AG04449 (cell line): ENCODE measurements at places on chromosomes 1 and 21.

DNA sequence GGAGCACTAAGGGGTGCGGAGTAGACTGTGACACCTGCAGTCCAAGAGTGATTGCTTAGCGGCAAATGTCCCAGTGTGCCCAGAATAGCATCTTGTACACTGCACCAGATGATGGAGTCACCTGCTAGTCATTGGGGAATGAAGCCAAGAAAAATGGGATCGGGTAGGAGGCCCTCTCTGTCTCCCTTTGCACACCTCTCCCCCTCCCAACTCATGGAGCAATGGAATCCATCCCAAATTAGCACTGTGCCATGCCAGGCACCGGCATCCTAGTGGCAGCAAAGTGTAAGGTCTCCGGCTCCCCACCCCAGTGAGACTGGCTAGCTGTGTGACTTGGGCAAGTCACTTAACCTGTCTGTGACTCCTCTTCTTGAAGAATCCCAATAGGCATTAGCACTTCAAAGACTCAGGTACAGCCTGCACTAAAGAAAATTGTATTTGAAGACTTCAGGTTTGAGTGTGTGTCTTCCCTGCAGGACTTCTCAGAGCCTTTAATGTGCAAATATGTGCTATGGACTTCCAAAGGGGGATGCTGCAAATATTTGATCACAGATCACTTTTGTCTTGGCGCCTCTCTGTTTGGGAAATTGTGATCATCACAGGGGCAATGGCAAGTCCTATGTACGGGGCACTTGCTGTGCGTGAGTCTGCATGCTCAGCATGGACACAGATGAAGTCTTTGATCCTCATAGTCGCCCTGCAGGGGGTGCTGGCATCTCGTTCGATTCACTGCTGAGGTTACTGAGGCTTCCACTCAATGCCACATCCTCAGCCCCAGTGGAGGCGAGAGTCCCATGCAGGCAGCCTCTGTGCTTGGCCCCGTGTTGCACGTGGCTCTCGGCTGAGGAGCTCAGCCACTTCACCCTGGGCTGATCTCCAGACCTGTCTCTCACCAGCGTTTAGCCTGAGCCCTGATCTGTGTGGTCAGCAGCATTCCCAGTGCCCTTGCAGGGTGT is 272.9 kb upstream of the C1orf174 start:
- no peak for DNase-seq

- no peak for DNase-seq
Measured at GRCh38 chr1:166960858-166961474, 14.4 kb downstream of the ILDR2 start.

DNA sequence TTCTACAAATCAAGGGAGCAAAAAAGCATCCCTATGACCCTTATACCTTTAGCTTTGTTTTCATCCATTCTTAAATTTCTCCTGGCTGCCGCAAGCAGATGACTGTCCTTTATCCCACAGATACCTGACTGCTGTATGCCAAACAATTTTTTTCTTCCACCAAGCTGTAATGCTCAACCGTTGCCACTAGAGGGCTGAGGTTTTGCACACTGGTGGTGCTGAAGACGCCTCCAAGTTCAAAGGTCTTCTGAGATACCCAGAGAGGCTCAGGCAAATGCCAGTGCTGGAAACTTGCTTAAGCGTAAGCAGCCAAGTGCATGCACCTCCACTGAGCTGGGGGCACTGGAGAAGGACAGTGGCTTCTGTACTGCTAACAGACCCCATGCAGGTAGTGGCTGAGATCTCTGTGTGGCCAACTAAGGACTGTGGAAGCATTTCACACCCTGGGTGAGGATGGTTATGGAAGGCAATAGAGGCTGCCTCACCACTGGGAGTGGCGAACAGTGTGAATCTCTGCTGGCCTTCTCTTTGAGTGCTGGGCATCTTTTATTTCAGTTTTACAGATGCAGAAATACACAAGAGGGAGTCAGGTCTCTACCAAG is 28.5 kb downstream of the CNIH3 start:
- no peak for DNase-seq

DNA sequence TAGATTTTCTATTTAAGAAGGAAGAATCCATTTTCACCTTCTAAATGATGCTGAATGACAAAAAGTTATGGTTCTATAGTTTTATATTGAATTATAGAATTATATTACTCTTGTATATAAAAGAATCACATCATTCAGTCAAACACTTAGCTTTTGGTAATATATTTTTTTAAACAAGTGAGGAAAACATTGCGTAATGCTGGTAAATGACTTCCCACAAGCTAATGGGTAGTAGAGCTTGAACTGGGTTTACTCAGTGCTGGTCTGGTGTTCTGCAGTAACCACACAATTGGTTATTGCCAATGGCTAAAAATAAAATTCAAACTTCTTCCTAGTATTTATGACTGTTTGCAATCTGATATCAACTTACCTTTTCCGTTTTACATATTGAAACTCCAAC is 10.6 kb upstream of the GIPC2 start:
- no peak for DNase-seq
